ENCODE measurements at places on chromosomes 2 and 18.

- peak; percentile 30 for DNase-seq
Observed at GRCh38 chr2:19575641-19576040, 217.2 kb upstream of the OSR1 start.

DNA sequence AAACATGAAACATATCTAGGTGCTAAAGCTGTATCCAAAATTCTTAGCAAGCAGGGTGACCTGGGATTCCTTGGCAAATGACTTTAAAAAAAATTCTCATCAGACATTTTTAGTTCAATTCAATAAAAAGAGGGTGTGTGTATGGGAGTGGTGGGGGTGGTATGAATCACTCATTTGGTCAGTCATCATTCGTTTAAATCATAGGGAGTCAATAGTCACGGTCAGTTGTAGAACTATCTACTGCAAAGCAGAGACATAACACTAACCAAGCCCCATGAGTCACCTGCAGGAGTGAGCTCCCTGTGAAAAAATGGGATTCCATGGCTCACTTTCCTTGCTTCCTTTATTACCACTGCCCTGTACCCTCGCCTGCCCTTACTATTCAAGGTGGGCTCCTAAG, 380.6 kb upstream of the TCF4 start:
- peak; percentile 28 for DNase-seq

DNA sequence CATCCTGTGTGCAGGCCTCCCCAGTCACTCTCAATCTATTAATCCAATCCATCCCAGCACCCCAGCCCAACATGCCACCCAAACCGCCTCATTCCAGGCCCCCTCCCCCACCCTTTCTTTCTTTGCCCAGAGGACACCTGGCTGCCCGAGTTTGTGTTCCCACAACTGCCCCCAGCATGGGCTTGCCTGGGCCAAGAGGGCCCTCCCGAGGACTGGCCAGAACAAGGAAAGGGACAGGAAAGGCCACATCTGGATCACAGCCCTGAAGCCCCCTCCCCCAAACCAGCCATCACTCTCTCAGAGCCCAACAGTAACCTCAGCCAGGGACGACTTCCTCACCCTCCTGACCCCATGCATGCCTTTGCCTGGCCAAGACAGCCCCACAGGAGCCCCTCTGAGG, 1.2 kb downstream of the TNS1 start:
- DNase-seq = no peak

DNA sequence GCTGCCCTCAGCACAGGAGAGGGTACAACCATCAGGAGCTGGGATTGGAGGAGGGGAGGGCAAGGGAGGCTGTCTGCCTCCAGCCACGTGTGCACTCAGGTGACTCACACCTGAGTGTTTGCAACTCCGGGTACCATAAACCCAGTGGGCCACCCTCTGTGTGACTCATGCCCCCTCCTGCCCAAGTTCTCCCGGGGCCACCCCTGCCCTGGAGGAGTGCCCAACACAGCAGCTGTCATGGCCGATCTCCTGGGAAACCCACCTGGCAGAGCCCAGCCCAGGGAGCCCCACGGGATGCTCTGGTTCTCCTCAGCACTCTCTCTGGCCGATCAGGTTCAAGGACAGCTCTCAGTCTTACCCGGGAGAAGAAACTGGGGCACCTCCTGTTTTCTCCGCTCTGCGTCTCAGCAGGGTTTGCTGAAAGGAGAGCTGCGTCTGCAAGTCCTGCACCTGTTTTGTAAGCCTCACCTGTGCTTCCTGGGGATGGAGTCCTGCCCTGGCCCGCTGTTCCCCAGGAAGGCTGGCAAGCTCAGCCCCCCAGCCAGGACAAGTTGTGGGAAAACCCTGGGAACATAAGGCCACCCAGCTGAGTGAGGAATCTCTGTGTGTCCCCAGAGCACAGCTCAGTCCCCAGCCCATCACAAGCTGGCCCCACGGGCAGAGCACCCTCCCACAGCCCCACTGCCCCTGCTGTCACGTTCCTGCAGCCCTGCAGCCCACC, 44.0 kb upstream of the UBE2F start:
- no peak for DNase-seq

GRCh38 chr2:72988726-72989273, 71.5 kb downstream of the EMX1 start:
- no peak for DNase-seq

GRCh38 chr2:29657674-29658073, 263.7 kb downstream of the ALK start:
- no peak for DNase-seq

DNA sequence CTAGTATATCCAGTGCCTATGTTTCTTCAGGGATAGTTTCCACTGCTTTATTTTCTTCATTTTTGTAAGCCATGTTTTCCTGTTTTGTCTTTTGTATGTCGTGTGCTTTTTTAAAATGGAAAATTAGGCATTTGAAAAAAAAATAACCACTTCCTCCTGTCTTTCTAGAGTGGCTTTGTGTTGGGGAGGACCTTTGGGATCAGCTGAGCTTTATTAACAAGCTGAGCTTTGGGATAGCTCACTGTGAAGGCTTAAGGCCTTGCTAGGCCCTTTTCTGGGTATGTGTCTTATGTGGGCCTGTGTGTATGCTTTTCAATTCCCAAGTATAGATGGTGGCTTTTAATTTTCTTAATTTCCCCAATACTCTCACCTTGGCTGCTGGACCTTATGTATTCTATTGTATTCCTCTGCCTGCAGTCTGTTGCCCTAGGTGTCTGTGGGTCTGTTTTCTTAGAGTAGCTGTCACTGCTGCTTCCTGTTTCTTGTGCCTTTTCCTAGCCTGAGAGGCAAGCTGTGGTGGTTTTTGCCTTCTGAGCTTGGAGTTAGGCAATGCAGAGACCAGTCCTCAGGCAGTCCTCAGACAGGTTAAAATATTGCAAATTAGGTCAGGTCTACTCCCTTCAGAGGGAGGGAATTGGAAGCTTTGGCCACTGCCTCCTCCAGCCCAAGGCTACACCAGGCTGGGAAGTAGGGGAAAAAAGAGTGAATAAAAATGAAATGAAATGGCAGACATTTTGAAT, 134.7 kb downstream of the LDLRAD4 start:
- no peak for DNase-seq

DNA sequence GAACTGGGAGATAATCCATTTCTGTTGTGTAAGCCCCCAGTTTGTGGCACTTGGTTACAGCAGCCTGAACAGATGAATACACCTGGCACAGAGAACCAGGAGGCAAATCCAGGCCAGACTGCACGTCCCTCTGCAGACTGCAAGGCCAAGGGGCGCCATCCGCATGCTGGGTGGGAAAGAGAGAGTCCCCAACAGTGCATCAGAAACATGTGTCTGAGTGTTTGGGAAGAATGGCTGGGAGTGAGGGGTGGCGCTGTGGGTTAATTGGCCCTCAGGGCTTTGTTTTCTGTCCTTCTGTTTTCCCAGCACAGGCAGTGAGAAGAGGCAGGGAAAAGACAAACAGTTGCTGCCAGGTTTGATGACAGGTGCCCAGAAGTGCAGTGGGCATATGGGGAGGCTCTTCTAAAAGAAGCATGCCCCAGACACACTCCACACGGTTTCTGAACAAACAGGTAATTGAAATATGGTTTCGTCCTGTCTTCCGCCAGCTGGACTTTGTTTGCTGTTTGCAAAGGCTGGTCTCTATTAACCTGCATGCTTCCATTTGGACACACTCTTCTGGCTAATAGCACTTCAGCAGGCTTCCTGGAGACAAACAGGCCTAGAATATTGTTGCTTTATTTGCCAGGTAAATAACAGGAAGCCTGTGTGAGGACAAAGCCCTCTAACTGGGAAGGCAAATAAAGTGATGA, 43.4 kb upstream of the SEC11C start:
- DNase-seq = no peak

GRCh38 chr2:191202209-191202721, 42.9 kb upstream of the MYO1B start:
- DNase-seq = peak; percentile 89

- DNase-seq = no peak
Observed at GRCh38 chr2:67039517-67040103, 357.5 kb upstream of the ETAA1 start.

- DNase-seq = no peak
Observed at GRCh38 chr18:46097431-46097800, 680 bp downstream of the ATP5F1A start.

DNA sequence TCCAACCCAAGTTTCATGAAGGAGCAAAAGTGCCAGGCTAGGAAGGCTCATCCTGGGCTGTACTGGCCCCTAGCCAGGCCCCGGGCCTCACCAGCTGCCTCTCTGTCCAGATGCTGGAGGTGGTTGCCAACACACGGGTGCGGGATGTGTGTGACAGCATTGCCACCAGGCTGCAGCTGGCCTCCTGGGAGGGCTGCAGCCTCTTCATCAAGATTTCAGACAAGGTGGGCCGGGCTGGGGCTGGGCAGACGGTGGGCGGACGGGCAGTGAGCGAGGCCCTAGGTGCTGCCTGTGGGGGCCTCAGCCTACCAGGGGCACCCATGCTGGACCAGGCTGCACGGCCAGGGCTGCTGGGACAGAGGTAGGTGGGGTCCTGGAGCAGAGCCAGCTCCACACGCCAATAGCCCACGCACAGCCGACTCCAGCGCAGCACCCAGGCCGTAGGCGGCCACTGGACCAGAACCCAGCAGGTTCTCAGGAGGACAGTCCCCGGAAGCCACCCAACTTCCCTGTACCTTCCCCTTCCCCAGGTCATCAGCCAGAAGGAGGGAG, 11.8 kb upstream of the GPR17 start:
- DNase-seq = no peak

- DNase-seq = peak; percentile 48
Observed at GRCh38 chr18:55384551-55385275, 203.3 kb downstream of the TCF4 start.

All from IMR-90 (cell line).